ENCODE measurements at places on chromosomes 5 and 9.
A peak's percentile ranks its signal among the peaks of the same experiment; 100 is the strongest.

GRCh38 chr9:77455312-77455927 lies 192.7 kb downstream of the GNA14 start:
- DNase-seq = no peak

DNA sequence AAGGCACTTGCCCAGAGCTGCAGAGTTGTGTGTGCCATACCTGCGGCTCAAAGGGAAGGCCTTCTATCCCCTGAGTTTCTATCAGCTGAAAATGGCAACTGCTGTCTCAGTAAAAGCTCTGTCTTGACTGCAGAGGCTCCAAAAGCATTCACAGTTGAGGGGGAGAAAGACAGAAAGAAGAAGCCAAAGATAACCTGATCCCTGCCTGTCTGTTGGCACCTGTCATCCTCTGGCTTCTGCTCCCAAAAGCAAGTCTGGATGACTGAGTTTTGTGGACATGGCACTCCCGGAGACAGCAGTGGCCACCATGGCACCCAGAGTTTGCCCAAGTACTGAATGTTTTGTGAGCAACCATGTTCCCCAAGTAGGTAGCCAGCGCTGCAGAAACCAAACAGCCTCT lies 176.6 kb downstream of the NR3C1 start:
- no peak for DNase-seq

DNA sequence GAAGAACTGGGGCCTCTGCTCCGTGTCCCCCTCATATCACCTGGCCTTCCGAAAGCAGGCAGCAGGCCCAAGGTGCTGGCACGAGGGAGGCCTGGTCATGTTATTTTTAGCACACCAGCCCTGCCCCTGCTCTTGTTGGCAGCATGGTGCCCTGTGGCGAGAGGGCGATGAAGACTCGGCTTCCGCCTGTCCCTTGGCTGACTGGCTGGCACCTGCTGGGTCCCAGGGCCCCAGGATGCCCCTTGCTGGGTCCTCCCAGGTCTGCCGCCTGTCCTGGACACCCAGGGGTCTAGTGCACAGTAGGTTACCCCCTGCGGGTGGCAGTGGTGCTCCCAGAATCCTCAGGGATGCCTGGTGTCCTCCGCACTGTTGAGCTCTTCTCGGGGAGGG lies 77.0 kb downstream of the RXRA start:
- DNase-seq = no peak

GRCh38 chr5:169694091-169694625 lies 57.1 kb downstream of the DOCK2 start:
- no peak for DNase-seq

DNA sequence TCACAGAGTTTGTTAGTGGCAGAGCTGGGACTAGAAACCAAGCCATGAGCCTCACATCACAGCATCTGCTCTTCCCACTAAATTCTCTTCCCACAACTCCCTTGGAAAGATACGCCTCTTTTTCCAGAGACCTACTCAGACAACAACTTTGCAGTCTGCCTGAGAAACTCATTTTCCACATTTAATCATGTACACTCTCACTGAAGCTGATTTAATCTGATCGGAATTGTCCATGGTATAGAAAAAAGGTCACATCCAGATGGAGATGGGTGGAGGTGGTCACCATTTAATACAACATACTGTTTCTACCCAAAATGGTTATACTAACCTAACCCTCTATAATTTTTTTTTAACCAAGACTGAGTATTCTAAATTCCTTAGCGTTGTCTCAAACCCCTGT lies 366.2 kb downstream of the ENC1 start:
- DNase-seq = no peak

DNA sequence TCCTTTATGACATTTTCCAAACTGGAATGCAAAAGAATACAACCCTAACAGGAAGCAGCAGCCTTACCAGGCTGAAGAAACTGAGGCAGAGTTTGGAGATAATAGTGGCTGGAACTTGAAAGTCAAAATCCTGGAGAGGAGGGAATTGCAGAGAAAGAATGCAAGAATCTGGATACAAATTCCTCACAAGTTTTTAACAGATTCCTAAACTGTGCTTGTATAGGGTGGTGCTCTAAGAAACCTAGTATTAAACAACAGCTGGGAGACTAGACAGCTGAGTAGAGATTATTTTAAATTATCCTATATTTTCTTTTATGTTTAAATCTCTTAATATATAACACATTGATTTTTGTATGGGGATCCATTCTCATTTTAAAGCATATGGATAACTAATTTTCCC lies 30.7 kb downstream of the INVS start:
- DNase-seq = no peak

DNA sequence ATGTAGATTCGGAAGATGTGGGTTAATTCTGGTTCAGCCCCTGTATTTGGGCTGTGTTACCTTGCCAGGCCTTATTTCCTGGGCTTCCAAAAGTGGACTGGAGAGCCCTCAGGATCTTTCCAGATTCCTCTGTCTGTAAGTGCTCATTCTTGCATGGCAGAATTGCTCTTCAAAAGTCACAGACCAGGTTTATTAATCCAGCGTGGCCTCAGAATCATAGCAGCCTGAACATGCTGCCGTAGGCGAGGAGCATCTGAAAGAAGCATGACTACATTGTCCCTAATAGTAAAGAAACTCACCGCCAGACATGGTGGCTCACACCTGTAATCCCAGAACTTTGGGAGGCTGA lies 307.8 kb downstream of the GADD45G start:
- DNase-seq = no peak

DNA sequence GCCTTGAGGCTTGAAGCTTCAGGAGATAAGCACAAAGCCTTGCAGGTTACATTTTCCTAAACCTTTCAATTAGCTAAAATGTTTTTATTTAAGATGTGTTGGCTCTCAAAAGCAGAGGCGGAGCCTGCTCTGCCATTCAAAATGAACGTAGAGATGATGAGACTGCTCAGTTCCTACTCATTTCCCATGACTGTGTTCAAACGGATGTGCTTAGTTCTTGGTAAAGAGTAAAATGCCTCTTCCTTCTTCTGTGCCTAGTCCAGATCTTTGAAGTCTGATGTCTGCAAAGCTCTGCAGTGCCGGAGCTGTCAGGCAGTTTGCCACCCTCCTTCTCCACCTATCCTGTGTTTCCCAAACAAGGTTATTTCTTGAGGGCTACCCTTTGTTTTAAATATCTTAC lies 46.3 kb upstream of the ADAMTSL1 start:
- DNase-seq = no peak

- peak; percentile 40 for DNase-seq
These were observed 20.7 kb upstream of the ZNF782 start for GRCh38 chr9:96874947-96875460.

DNA sequence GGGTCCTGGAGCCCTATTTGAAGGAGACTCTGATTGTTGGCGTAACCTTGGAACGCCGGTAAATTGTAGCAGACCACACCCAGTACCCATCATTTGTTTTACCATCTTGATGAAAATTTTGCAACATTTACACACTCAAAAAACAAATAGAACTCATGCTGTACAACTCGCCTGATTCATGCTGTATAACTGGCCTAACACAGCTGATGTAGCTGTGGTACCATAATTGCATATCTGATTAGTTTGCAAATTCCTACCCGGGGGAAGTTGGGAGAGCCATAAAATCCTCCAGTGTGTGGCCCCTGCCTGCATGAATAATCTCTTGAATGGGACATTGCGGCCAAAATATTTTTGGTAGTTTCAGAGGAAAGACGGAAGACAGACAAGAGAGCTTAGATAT lies 9.7 kb downstream of the NIPAL4 start:
- no peak for DNase-seq

DNA sequence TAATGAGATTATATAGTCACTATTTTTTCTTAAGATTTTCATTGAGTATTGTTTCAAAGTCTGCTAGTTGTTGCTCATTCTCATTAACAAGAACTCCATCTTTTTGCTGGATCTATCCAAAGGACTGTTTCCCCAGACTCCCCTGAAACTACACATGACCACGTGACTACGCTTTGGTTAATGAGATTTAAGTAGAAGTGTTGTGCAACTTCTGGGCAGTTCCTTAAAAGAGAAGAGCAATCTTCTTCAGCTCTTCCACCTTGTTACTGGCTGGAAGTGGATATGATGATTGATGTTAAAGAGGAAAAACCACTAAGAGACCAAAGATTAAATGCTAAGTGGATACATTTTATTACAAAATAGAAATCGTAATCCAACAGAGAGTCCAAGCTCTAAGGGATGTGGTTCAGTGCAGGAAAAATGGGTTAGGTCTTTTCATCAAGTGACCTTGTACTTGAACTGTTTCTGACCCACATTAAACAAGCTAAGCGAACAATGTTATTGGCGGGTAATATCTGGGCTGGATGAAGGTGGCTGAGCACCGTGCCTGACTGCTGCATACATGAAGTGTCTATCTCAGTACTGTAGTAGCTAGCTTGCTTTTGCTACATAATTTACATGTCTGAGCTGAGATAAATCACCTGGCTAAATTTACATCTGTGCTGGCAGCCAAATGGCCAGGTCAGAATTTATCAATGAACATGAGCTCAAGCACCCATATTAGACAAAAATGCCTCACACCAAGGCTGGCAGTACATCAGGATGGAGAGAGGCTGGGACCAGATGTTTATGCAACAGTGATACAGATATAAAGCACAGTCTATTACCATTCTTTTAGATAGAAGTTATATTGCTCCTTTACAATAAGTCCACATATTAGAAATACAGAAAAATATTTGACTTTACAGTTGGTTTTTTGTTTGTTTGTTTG lies 7.5 kb upstream of the CTNNAL1 start:
- no peak for DNase-seq

- DNase-seq = no peak
These were observed 182.1 kb downstream of the ARHGAP26 start for GRCh38 chr5:142952229-142952628.

DNA sequence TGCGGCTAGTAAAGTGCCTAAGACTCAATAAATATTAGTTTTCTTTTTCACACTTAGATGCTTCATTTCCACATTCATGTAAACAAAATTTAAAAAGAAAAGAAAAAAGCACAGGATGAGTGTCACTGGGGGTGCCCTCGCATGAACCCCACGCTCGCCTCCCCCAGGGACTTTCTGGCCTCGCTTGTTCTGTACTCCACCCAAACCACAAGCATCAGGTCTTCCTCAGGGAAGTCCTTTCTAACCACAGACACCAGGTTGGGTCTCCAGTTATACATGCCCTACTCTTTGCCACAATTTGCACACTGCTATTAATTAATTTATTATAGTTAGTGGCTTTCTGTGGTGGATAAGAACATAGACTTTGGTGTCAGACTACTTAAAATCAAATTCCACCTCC lies 92.4 kb downstream of the RORB start:
- no peak for DNase-seq

DNA sequence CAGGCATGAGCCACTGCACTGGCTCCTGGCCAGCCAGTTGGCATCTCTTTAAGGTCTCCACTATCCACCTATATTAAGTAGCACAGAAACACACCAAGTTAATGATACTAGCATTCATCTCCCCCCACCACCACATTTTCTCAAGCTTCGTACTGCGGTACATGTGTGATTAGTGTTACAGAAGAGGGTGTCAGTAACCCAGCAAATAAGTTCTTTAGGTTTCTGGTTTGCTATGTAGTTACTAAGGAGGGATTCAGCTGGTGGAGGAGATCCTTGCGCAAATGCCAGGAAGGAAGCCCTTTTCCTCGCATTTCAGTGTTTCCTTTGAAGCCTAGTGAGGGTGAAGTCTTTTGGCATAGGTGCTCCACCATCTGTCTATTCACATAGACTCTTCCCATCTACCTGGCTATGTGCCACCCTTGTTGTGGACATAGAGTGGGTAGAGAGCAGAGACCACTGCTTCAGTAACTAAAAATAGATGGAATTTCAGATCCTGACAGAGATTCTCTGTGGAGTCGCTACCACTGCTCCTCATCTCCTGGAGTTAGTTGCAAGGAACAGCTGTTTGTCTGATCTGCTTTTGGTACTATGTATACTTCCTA lies 16.7 kb downstream of the UBE2D2 start:
- no peak for DNase-seq
